ENCODE measurements at places on chromosomes 3 and 15.
A peak's percentile ranks its signal among the peaks of the same experiment; 100 is the strongest.

- no peak for DNase-seq
These were observed 27.2 kb downstream of the PLD1 start for GRCh38 chr3:171783086-171783485.

DNA sequence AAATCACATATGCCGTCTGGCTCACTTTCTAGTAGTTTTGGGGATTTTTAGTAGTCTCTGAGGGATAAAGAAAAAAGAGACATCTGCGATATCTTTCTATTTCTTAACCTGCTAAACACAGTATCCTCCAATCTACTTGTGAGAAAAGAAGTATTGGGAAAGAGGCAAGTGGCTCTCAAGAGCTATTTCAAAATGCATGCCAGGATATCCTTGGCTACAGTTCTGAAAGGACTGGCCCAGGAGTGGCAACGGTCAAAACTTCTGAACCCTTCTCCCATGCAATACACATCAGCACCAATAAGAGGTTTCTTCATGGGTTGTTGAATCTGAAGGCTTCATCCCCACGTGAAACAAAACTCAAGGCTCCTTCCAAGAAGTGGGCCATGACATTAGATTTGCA is 204.0 kb upstream of the WNT5A start:
- no peak for DNase-seq

DNA sequence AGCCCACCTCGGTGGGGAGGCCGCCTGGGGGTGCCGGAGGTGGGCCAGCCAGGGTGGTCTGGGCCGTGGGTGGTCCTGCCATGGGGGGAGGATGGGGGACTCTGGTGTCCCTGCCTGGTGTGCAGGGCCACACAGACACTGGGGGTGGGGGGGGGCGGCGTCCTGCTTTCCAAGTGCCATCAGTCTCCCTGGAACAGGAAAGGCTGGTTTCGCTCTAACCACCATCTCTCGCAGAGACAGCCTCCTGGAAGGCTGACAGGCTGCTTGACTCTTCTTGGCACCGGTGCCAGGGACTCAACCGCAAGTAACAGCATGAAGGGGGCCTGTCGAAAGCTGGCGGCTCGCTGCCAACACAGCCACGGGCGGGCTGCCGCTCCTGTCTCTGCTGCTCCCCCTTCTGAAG is 40.3 kb downstream of the RGMA start:
- DNase-seq: no peak

- no peak for DNase-seq
These were observed 26.8 kb upstream of the LIMD1 start for GRCh38 chr3:45567730-45568172.

DNA sequence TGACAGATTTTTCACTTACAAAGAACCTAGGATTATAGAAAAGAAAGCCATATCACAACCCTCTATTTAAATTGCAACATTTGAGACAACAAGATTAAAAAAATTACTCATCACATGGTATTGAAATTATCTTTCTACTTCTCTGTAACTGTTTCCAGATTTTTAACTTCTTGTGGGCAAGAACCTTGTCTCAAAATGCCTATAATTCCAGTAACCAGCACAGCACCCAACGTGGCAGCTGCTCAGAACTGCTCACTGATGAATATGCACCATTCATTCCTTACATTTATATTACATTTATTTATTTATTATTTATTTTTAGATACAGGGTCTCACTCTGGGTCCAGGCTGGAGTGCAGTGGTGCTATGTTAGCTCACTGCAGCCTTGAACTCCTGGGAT is 216.1 kb downstream of the THRB start:
- DNase-seq: no peak

GRCh38 chr3:46097691-46098241 is 70.5 kb upstream of the XCR1 start:
- DNase-seq: peak; percentile 61

GRCh38 chr3:67458408-67458807 is 196.0 kb downstream of the SUCLG2 start:
- DNase-seq: no peak

GRCh38 chr3:122671553-122671952 is 9.1 kb upstream of the PARP14 start:
- no peak for DNase-seq

GRCh38 chr3:196388956-196389355 is 43.3 kb downstream of the UBXN7 start:
- no peak for DNase-seq

- DNase-seq: no peak
These were observed 92.8 kb upstream of the ADAMTS17 start for GRCh38 chr15:100434561-100434960.

DNA sequence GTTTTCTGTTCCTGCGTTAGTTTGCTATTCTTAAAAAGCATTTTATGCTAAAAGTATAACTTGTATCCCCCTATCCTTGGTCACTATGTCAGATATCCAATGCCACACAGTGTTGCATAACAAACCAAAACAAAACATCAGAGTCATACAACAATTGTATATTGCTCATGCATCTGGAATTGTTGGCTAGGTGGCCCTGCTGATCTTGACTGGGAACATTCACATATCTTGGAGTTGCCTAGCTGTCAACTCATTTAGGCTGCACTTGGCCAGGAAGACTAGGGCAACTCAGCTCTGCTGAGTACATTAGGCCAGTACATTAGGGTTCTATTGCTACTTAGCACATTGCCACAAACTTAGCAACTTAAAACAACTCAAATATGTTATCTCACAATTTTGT is 706.5 kb upstream of the UBE2E2 start:
- no peak for DNase-seq

GRCh38 chr3:62151591-62151990 is 221.8 kb downstream of the FEZF2 start:
- DNase-seq: no peak

DNA sequence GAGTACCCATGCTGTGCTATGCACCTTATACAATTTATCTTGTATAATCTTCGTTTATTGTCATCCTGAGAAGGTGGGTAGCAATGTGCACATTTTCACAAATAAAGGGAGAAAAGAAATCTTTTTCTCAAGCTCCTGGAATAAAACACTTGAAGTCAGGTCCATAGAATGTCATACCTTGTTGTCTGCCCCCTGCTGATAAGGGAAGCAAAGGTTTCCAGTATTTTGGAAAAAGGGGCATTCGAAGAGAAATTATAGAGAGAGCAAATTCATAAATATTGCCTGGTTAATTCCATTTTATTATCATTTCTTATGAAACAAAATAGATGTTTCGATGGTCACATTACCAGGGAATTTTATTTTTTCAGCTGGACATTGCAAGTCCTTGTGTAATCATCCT is 277.8 kb downstream of the RAP2B start:
- no peak for DNase-seq

All from activated T-cell treated with anti-CD3 and anti-CD28 coated beads, Interleukin-2, amount 50 U/mL, for 24 hours (primary cell).